Right lung (tissue), 10 donors: ENCODE measurements at places on chromosomes 1 and 21.

DNA sequence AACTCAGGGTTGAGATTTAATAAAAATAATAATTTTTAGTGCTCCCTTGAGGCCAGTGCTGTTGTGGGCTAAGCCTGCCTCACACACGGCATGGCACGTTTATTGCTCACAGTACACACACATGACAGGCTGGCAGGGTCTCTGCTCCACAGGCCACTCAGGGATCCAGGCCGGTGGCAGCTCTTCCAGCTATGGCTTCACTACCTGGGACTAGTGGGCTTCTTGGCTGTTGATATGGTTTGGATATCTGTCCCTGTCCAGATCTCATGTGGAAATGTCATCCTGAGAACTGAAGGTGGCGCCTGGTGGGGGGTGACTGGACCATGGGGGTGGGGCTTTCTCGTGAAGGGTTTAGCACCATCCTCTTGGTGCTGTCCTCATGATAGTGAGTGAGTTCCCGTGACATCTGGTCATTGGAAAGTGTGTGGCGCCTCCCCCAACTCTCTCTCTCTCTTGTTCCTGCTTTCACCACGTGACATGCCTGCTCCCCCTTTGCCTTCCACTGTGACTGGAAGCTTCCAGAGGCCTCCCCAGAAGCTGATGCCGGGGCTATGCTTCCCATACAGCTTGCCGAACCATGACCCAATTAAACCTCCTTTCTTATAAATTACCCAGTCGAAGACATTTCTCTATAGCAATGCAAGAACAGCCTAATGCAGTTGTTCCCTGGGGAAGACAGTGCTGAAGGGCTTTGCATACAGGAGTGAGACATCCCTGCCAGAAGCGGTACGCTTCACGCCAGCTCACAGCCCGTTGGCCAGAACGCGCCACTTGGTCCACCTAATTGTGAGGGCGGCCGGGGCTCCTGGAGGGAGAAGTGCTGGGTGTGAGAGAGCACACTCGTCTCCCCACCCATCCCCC, 226.9 kb upstream of the C1orf174 start:
- DNase-seq: no peak

GRCh38 chr1:81801651-81802456, 1.1 kb downstream of the ADGRL2 start:
- no peak for DNase-seq

DNA sequence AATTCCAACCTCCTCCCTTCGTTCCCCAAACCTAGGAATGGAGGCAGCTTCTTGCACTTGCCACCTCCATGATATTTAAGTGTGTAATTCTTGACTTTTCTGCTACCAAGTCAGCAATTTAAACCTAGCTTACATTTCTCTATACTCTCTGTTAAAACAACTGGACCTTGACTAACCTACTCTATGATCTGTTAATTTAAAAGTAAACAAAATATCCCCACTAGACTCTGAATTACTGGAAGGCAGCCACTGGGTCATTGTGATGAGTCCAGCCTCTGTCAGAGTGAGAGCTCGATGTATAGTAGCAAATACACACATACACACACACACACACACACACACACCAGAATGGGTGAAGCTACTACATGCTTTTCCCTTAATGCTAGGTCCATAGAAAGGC, 40.0 kb upstream of the DHCR24 start:
- peak; percentile 7 for DNase-seq

DNA sequence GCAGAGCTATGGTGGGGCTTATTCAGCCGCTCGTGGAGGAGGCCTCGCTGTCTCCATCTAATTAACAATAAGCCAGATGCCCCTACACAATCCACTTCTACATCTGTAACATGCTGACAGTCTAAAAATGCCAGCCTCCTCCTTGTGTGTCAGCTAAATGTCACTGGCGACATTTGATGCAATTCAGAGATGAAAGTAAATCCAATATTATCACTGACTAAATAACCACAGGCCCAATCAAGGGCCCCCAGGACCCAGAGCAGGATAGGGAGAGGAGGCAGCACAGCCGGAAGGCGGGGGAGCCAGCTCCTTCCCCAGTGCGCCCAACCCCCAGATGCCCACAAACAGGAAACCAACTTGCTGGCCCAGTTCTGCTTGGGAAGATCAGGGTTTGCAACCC, 76.6 kb downstream of the DMRTA2 start:
- no peak for DNase-seq

- DNase-seq: no peak
Measured at GRCh38 chr21:30443226-30443625, 3.2 kb downstream of the KRTAP15-1 start.

DNA sequence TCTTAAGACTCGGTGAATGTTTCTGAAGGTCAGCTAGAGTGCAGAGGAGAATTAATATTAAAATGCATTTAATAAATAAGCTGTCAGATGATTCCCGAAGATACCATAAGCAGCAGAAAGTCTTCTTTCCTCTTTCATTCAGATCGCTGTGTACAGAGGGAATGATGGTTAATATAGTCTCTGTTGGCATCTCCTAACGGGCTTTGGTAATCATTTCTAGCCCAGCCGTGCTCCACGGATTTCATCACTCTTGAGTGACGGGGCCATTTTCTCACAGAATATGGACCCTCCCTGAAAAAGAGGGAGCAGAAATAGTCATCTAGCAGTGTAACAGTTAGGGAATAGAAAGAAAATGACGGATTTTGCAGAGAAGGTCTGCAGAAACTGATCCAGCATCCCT, 103.1 kb downstream of the ST6GALNAC3 start:
- no peak for DNase-seq

DNA sequence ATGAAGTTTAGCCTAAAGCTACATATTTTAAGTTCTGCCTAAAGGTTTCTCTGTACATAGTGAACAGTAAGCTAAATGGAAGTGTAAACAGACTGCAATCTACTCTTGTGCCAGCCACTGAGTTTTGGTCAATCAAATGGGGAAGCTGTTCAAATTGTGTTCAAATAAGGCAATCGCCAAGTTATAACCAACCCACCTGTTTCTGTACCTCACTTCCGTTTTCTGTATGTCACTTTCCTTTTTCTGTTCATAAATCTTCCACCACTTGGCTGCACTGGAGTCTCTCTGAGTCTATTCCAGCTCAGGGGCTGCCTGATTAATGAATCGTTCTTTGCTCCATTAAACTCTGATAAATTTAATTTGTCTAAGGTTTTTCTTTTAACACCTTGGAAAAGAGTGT, 10.8 kb upstream of the THEM4 start:
- DNase-seq: no peak

DNA sequence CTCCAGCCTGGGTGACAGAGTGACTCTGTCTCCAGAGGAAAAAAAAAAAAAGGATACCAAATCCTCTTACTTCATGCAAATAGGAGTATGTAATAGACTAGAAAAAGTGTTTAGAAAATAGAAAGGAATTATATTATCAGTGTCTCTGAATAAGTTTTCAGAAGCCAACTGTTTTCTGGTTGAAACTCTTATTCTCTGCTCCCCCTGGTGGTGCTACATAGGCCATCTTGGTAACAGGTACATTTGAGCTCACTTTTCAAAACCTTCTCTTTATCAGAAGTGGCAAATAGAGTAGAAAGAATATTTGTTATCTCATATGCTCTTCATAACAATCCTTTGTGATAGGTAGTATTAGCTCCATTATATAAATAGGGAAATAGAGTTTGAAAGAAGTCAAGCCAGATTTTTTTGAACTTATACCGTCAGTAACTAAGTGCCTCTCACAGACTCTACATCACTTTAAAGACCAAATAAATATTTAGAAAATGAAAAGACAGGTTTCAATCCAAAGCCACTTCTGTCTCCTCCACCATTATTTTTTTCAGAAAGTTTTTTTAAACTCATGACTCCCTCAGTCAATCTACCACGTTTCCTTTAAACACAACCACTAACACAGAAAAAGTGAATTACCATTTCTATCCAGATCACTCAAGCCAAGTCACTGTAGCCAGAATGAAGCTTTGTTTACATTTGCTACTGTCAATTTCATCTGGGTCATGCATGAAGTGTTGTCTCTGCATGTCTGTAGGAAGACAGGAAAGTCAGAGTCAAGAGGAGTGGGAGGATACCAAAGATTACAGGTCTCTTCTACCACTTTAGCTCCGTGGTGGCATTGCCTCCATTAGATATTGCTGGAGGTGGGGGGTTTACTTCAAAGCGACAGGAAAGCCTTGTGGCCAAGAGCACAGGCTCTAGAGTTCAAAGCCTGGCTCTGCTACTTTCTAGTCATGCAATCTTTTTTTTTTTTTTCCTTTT, 45.6 kb downstream of the IL23R start:
- no peak for DNase-seq

GRCh38 chr21:28482657-28483056, 510.0 kb downstream of the LTN1 start:
- DNase-seq: no peak
